ENCODE measurements at places on chromosomes 5 and 9.

DNA sequence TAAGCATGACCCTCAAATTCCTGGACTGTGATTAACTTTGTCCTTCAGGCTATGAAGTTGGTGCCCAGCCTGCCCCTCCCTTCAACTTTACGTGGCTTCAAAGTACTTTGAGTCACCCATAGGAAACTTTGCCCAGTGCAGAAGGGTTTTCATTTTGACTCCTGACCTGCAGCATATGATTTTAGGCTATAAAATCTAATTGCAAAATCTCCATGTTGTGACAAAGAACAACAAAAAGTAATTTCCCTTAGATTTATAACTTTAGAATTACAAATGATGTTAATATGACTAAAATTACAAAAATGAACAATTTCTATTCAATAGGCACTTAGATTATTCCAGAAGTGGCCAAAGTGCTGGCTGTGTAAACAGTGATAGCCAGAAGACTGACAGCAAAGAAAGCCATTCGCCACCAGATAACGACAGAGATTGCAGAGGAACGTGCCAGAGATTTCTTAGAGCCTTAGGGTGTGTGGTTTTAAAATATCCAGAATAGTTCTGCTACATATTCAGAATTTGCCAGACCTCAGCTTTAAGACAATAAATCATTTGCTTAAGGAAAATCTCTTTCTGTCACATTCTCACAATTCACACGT is 197.4 kb downstream of the SEMA5A start:
- no peak for DNase-seq

DNA sequence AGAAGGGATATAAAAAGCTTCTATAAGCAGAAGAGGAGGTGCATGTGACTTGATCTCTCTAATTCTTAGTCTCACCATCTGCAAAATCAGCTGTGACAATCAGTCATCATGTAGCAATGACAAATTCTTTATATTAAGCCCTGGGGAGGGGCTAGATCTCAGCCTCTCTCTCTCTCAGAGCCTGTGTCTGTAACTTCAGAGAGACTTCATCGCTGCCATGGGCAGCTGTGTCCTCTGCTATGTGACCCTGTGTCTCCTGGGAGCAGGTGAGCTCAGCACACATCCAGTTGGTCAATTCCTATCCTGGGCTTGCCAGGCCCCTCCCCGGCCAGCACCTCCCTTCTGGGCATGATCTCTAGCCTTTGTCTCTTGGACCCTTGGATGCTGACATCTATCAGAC is 109.6 kb downstream of the ANKRD18B start:
- DNase-seq = no peak

GRCh38 chr5:84535281-84535680 is 150.6 kb upstream of the EDIL3 start:
- no peak for DNase-seq

DNA sequence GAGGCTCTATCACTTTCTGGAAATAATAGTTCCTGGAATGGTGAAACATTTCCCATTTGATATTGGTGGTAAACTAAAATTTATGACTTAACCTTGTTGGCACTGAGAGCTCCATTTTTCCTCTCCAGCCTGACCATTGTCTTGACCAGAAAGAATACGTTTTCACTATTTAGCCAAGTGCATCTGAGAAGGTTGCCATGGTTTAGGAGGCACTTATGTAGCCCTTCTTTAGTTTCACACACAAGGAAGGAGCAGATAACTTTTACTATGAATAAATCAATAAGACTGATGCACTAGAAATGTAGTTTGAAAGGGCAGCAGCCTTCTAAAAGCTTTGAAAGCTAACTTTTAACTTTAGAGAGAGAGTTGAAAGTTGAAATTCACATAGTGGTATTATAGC is 1045.5 kb upstream of the CDH6 start:
- no peak for DNase-seq

DNA sequence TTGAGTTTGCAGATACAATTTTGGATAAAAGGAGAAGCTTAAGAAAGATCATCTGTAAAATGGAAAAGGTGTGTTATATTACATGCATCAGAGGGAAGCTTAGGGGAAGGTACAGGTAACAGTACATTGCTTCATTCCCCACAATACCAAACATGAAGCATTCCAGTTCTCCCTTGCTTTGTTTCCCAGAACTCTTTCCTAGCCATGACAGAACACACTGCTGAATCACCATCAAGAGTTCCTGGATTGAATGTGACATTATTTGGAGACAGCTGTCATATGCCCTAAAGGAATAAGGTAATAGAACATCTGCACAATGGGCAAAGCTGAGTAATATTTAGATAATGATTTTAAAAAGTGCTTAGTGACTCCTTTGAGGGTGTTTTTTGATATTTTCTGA is 303.5 kb upstream of the ST8SIA4 start:
- DNase-seq = no peak

- no peak for DNase-seq
These were observed 94.5 kb downstream of the LMX1B start for GRCh38 chr9:126708178-126708577.

DNA sequence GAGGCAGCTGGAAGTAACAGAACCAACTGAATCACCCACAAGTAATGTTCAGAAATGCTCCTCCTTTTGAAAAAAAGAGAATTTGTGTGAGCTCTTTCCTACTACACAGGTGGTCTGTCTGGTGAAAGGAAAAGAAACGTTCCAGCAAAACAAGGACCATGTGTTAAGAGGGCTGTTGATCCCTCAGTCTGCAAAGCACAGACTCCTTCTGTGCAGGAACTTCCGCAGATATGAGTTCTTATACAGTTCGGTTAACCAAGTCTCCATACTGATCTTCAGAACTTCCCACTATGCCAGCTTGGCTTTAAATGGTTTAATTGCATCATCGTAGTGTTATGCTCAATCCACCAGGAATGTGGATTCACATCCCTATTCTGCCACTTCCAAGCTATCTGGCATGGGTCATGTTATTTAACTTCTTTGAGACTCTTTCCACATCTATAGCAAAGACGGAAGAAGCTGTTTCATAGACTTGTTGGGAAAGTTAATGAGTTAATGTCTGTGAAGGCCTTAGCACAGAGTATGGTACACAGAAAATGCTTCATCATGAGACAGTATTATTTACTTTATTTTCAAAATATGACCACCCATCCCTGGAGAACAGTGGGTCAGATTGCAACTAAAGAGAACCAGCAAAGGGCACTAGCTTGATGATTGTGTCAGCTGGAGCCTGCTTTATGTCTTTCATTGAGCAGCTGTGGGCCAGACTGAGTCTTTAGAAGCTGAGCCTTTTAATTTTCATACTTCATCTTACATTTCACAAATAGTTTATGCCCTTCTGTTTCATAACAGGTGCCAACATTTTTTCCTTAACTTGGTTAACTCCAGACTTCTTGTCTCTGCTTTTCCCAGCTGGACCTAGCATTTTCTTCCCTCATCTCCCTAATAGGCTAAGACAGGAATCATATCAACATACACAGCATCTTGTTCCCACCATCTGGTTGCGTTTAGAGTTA is 89.9 kb downstream of the MAMDC2 start:
- no peak for DNase-seq

DNA sequence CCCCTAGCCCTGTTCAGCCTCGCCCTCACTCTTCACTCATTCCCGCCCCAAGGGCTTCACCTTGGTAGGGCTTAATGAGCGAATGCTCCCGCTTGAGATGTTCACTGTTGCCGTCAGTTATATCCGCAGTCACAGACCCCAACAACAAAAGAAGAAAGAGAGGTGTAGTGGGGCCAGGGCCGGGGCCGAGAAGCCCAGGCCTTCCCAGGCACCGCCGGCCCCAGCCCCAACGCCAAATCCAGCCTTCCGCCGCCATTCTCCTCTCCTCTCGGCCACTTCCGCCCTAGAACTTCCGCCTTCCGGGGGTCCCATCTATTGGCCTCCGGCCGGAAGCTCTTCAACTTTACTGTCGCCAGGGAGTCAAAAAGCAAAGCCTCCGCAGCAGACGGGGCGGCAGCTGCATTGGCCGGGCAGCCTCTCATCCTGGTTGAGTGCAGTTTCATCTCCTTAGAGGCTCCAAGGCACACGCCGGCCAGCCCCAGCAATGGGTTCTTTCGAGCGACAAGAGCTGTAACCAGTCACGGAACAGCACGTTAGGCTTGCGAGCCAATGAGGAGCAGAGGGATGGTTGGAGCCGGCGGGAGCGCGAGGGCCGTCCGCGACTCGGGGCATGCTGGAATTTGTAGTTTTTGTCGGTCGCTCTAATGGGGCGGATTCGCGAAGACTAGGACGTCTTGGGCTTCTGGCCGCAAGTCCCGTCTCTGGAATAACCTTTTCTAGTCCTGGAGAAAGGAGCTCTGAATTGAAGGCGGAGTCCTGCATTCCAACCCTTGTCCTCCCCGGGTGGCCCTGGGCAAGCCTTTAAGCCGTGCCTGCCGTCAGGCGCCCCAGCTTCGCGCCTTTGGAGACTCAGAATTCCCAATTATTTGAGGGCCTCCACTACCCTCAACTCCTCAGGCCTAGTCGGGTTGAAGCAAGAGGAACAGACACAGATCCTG is at the start of gene LMAN2:
Gene LMAN2 (minus strand): TSS at position 277 of the 938 bp plus-strand sequence. CDS start 21 bp downstream, at position 256.
- peak; percentile 81 for DNase-seq
